Heart left ventricle (tissue), 16 donors: ENCODE measurements at places on chromosomes 7 and 10.

DNA sequence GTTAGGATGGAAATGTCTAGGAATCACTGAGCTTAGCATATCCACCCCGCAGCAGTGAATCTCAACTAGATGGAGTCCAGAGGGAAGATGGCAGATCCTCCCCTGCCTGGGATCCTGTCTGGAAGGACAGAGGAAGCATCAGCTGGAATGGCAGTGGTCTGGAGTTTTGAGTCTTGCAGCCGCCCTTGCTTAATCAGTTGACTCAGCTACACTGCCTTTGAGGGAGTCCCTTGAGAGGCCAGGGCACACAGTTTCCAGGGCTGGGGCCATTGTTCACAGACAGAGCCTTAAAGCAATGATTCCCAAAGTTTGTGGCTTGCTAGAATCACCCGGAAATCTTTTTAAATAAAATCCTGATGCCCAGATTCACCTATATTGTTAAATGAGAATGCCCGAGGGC lies 128.1 kb downstream of the NT5C2 start:
- no peak for DNase-seq

DNA sequence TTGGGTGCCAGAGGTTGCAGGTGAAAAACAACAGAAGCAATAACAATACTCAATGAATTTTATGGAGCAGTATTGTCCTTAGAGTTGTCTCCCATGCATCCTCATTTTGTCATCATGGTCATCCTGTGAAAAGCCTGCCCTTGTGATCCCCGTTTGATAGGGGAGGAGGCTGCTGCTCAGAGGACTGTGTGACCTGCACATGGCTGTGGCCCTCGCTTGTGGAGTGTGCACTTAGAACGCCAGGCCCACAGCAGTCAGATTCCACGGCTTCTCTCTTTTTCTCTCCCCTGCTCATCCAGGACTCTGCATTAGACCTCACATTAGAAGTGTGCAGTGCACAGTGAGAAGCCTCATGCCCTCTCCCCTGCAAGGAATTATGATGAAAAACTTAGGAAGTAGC lies 491.1 kb upstream of the KLF6 start:
- DNase-seq: no peak

GRCh38 chr7:76272851-76273497 lies 29.5 kb upstream of the HSPB1 start:
- no peak for DNase-seq

DNA sequence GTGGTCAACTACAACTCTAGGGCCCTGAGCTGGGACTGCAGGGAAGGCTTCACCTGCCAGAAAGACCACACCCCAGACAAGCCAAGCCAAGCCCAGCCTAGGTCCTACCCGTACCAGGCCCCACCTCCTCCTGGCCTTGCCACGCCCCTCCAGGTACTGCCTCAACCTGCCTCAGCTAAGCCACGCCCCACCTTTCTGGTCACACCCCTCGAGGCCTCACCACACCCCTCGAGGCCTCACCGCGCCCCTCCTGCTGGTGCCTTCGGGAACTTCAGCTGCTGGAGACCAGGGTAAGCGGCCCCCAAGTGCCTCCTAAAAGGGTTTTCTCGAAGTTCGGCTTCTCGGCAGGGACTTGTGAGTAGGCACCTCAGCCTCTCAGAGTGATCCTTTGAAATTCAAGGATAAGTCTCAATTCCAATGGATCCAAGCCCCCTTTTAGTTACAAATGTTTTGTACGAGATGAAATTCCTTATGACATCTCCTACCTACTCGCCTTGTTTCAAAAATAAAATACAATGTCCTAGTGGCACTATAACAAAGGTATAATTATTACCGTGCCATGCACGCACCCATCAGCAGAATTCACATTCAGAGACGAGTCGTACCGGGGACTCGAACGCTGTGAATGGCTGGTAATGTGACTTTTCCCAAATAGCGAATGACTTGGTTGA lies 171.2 kb downstream of the ARHGAP21 start:
- DNase-seq: no peak

DNA sequence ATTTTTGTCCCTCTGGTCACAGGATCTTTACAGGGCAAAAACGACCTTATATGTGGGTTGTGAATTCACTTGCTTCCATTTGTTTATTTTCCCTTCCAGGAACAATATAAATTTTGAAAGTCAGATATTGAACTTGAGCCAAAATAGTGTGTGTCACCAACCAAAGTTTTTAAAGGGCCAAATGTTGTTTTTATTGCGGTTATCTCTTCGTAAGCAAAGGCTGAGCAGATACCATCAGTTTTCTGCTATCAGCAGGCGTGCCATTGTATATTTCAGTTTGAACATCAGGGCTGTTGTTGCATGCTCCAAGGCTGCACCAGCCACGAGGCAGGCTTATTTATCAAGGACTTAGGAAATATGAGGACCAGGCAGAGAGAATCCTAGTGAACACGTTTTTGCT lies 160.3 kb downstream of the PAXIP1 start:
- no peak for DNase-seq

GRCh38 chr7:159321278-159321677 lies 176.6 kb upstream of the VIPR2 start:
- no peak for DNase-seq

GRCh38 chr7:78222001-78222751 lies 423.6 kb downstream of the PHTF2 start:
- no peak for DNase-seq

DNA sequence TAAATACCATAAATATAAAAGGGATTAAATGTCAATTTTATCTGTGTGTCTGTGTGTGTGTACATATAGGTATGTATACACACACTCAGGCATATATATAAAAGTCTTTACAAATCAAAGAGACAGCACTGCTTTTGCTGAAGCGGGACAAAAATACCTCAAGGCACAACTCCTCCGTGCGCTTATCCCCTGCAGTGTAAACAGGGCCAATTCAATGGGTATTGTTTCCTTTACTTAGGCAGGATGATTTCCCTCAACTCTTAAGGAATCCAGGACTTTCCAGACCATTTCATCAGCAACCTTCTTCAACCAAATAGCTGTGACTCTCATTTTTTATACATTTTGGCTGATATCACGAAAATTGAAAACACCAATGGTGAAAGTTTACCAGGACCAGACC lies 227.7 kb downstream of the CRPPA start:
- DNase-seq: no peak

- DNase-seq: no peak
Observed at GRCh38 chr10:83343676-83344075, 795.6 kb upstream of the GHITM start.

- no peak for DNase-seq
Observed at GRCh38 chr7:157840914-157841772, 504.3 kb downstream of the DNAJB6 start.

DNA sequence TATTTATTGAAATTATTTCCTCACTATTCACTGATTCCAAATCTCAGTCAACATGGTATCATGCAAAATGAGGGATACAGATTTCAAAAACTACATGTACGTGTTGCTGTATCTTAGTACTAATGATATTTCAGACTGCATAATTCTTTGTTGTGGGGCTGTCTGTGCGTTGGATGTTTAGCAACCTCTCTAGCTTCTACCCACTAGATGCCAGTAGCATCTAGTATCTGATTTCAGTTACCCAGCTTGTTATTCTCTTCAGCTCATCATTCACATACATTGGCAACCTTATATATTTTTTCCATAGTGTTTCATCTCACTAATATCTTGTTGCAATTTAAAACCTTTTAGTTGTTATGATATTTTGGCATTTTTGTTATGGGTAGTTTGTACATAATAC lies 22.5 kb upstream of the WASL start:
- DNase-seq: no peak

- DNase-seq: peak; percentile 64
Observed at GRCh38 chr7:149615690-149616270, 118.2 kb upstream of the ZNF746 start.

- DNase-seq: no peak
Observed at GRCh38 chr10:124341768-124342135, 77.0 kb downstream of the OAT start.

DNA sequence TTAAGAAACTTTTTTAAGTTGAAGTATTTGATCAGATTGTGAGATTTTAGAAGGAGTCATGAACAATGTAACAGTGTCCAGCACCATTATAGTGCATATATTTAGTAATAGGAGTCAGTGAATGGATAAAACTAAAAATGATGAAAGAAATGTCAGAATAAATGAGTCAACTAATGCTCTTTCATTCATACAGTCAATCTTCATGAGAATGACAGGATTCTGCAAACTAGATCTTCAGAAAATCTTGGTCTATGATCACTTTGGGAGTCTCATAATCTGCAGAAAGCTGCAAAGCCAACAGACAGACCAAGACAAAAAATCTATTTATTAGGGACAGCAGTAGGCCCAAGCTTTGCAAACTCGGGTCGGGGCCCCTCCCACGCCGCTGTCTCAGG lies 710 bp downstream of the RNLS start:
- DNase-seq: no peak

DNA sequence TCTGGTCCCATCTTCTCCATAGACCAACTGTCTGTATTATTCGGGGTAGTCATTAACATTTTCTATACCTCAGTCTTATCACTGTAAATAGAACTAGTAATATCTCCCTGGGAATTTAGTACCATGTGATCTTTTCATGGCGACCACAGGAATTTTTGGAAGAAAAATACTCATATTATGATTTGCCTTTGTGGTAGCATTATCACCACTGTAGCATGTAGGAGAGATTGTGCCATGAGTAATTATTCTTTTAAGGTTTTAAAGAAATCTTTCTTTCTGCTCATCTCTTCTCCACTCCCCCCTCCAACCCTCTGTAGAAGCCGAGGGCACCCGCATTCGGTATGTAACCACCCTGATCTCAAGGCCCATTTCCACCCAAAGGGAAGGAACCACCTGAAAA lies 25.0 kb downstream of the ZNF365 start:
- DNase-seq: no peak

- DNase-seq: no peak
Observed at GRCh38 chr10:55750458-55750857, 610.6 kb downstream of the ZWINT start.

GRCh38 chr7:132321387-132321786 lies 254.9 kb downstream of the PLXNA4 start:
- no peak for DNase-seq

DNA sequence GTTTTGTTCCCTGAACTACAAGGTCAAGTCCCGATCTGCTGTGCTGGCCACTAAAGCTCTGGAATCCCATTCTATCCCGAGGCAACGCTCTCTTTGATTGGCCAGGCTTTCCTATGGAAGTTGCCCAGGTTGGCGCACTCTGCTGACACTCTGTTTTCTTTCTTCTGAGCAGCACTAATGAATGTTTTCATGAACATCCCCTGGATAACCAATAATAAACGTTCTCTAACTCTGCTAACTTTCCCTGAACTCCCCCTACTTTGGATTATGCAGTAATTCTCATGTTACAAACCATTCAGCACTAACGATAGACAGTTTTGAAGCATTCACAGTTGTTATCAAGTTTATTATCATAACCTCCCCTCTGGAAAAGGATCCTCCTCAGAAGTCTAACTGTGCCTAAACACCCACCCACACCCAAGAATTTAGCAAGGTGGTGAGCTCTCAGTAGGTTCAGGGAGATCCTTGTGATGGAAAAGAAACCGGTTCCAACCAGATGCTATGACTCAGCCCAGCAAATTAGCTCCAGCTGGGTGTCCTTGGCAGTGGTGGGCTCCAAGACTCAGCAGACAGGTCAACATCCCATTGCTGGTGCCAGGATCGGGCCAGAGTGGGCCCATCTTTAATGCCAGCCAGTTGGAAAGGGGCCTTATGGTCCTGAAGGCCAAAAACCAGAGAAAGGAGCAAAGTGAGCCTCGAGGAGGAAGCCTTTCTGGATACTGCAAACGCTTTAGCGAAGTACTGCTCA lies 68.4 kb downstream of the CREB3L2 start:
- peak; percentile 50 for DNase-seq

DNA sequence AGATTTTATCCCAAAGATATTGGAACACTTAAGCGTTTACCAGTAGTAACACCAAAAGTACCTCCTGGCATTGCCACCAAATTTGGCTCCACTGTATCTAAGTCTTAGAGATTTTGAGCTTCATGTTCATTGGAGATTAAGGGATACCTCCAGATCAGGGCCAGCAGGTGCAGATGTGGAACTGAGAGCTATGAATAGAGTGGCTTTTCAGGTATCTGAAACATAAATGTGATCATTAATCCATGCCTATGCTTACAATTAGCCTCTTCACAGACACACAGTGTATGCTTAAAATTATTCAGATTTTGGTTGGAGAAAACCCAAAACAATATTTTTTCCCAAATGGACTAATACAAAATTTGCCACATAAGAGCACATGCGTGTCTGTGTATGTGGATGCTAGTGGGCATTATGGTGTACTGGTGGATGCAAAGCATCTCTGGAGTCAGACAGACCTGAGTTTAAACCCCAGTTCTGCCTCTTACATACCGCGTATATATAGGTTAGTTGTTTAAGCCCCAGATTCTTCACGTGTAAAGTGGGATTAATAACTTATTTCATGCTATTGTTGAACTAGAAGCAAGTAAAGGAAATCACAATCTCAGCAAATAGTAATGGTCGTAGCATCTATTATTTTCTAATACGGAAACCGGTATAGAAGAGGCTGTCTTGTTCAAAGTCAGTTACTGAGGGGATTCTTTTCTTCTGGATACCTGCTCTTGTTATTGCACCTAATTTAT lies 6.8 kb upstream of the LRRC4 start:
- no peak for DNase-seq

DNA sequence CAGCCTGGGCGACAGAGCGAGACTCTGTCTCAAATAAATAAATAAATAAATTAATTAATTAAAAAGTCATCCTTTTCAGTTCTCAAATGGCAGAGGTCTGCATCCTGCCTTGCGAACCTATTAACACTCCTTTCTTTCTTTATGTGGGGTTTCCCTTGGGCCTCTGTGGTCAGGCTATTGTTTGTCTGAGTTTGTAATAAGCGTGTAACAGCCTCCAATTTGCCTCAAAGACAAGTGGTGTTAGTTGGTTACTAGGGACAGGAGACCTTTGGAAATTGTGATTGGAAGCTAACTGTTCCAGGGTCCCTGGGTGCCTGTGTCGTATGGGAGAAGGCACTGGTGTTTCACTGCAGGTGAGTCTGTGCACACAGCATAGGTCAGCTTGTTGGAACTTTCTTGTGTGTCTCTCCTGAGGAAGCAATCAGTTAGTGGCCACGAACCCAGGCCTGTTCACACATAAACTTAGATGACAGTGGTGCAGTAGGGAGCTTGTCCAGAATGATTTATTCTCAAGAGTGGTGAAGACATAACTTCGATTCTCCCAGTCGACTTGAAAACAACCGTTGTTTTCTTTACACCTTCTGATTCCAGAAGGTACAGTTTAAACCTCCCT lies 33.5 kb downstream of the TCF7L2 start:
- no peak for DNase-seq

GRCh38 chr7:120215654-120216053 lies 57.3 kb upstream of the KCND2 start:
- DNase-seq: no peak

- DNase-seq: no peak
Observed at GRCh38 chr10:3496138-3496537, 288.9 kb downstream of the KLF6 start.

GRCh38 chr7:75639071-75639885 lies 99.5 kb downstream of the HIP1 start:
- DNase-seq: peak; percentile 65

GRCh38 chr7:64463636-64464375 lies 99.1 kb downstream of the ZNF680 start:
- peak; percentile 77 for DNase-seq
